ENCODE measurements at places on chromosomes 12 and 14.
A peak's percentile ranks its signal among the peaks of the same experiment; 100 is the strongest.

- DNase-seq: no peak
These were observed 9.0 kb downstream of the TMBIM6 start for GRCh38 chr12:49750027-49750995.

GRCh38 chr14:74488786-74489397, 4.2 kb downstream of the NPC2 start:
- no peak for DNase-seq

DNA sequence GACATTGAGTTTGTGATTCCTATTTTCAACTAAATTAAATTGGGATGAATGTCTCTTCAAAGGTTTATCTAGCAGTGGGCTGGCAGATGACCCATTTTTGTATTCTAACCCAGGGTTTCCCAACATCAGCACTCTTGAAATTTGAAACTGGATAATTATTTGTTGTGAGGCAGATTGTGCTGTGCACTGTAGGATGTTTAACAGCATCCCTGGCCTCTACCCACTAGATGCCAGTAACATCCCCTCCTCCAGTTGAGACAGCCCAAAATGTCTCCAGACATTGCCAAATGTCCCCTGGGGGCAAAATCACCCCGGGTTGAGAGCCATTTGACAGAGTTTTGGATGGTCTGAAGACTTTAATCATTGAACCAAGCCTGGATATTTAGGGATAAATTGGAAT, 11.1 kb downstream of the DAAM1 start:
- no peak for DNase-seq

- DNase-seq: no peak
These were observed 10.3 kb downstream of the CCDC175 start for GRCh38 chr14:59566296-59566695.

DNA sequence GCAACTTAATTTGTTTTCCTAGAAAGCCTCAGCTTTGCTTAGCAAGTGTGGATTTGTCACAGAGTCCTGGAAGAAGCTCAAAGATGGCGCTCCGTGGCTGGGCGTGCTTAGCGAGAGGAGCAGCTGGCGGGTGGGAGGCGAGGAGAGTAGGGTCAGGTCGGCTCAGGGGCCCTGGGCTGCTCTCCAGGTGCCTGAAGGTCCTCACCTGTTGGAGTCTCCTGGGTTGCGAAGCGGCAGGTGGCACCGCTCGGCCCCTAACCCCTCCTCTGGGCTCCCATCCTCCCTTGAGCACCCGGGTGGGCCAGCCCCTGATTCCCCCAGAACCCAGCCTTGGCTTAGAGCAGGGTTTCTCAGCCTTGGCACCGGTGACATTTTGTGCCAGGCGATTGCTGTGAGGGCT, 25.1 kb downstream of the LRTM2 start:
- no peak for DNase-seq

DNA sequence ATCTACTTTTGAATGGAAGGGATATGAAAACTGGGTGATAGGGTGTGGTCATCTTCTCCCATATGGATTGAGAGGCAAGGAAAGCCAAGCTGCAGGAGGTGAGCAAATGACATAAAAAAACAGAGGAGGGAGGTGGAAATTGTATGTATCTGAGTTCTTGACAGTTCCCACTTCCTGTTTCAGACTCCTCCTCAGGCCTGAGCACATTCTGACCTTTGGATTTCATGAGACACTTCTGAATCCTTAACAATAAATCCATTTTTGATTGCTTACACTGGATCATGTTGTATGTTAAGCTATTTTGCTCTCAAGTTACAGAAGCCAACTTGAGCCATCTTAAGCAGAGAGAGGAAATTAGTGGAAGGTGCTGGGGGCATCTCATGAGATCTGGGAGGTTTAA, 11.6 kb upstream of the SRSF5 start:
- DNase-seq: no peak

DNA sequence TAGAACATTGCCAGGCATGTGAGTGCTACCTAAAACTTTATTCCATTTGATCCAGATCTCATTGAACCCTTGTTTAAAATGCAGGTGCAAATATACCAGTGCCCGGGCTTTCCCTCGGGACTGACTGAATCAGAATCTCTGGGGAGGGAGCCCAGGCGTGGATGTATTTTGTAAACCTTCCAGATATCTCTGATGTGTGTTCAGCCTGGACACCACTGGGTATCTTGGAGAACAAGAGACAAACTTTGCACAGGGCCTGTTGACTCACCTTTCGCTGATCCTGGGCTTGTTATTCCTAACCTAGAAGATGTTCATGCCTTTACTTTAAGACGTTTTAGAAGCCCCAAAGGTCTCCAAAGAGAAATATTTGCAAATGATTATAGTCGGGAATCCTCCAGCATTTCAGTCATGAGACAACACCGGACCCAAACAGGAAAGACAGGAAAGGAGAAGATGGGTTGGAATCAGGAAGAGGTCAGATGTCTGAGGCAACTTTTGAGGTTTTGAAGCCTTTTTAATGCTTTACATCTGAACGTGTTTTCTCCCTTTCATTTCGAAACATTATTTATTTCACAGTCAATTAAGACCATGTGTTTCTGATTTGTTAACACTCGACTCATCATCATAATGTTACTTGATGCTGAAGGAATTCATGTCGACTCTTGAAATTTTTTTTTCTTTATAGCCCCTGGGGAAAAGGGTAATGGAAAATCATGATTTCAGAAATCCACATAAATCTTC, 118.6 kb downstream of the PLXNC1 start:
- no peak for DNase-seq

GRCh38 chr12:12724421-12725085, 7.4 kb downstream of the CDKN1B start:
- DNase-seq: no peak

DNA sequence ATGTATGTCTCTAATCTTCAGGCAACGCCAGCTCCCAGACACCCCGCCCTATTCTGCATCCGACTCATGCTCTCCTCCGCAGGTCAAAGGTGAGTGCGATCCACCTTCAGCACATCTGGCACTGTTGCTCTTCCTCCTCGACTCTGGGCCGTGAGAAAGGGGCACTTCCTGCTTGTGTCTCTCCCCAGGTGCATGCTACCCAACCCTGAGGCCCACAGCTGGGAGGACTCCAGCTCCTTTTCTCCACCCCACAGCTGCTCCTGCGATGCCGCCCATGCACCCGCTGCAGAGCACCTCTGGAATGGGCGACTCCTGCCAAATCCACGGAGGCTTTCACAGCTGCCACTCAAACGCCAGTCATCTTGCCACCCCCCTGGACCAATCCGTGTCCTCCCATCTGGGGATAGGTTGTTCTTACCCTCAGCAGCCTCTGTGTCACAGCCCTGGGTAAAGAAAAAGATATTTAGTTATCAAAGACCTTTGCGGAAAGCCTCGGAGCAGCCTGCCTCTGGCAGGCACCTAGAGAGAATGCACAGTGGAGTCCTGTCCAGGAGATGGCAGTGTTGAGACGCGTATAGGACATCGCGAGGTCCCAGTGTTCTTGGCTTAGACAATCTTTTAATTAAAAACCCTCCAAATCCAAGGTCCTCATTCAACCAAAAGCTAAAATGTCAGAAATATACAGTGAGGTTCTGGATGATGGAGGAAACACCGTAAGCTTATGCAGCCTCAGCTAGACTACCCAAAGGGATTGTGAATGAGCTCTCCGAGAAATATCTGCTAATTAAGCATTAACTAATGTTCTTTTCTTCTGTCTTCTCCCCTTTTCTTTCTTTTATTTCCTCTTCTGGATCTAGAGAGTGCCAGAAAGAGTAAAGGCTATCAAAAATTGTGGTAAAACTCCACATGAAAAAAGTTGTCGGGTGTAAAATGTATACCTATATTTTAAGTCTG, 54.3 kb downstream of the MYRFL start:
- DNase-seq: peak; percentile 44

- no peak for DNase-seq
These were observed 71.4 kb upstream of the HIF1A start for GRCh38 chr14:61623927-61624326.

- DNase-seq: no peak
These were observed 705.1 kb downstream of the MED13L start for GRCh38 chr12:115572440-115572839.

DNA sequence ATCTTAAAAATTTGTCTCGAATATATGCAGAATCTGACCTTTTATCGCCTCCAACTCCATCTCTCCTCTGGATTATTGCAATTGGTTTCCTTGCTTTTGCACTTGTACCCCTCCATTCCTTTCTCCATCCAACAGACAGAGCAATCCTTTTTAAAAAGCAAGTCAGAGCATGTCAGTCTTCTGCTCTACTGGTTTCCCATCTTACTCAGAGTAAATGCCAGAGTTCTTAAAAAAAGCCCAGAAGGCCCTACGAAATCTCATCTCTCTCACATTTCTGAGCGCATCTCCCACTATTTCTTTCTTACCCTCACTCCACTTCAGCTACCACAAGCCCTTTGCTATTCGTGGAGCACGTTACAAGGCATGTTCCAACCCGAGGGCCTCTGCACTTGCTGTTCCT, 236.9 kb upstream of the DDHD1 start:
- no peak for DNase-seq

GRCh38 chr12:50720085-50720484, 43.8 kb upstream of the ATF1 start:
- DNase-seq: no peak

GRCh38 chr12:43052441-43052840, 462.9 kb upstream of the PRICKLE1 start:
- DNase-seq: no peak

DNA sequence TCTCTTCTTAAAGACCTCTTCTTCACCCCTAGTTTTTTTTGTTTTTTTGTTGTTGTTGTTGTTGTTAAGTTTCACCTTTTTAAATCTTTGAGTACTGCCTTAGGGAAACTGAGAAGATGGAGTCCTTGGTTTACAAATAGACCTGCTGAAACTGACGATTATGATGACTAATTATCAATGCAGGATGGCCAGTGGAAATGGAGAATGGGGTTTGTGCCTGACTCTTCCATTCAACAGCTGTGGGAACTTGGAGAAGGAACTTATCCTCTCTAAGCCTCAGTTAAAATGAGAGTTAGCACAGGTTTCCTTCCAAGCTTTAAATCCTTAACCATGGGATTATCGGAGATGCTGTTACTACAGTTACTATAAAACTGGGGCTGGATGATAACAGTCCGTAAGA, 66.7 kb upstream of the PNMA1 start:
- DNase-seq: no peak

DNA sequence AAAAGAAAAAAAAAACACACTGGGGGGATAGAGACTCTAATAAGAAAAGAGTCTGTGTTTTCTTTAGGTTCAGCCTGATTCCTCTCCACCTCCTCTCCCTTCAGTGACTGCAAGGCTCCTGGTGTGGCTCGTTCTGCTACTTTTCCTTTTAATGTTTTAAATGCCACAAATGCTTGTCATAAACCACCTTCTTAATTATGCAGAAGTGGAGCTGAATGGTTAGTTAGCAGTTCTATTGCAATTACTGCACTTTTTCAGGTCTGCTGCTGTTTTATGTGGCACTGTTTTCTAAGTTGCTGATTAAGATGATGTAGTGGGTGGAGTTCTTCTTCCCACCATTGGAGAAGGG, 878.1 kb downstream of the DIO2 start:
- DNase-seq: no peak

DNA sequence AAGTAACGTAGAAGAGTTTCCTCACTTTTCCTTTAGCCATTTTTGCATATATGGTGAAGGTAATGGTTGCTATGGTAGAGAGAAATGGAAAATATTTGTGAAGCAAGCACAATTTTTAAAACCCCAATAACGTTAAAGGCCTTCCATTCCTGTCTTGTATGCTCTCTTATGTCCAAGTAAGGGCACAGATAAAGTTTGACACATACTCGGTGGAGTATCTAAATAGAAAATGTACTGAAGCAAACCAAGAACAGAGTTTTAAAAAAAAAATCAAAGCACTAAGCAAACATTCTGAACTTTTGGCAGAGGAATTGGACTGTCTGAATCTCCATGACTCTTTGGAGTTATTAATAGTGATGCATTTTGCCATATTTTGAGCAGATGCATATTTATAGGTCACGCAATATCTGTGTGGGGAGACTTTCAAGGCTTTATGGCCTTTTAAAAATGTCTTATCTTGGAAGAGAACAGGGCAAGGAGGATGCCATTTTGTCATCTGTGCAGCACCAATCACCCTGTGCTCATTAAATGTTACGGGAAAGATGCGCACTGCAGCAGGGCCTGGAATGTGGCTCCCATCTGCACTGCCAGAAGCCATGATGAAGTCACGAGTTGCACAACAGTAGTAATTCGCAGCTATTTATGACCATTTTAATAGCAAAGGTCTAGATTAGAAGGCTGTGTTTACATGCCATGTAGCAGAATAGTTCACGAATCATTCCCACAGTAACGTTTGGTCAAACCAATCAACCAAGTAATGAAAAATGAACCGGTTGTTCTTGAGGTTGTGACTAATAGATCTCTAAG, 23.3 kb upstream of the AMIGO2 start:
- no peak for DNase-seq

- no peak for DNase-seq
These were observed 12.9 kb downstream of the MDGA2 start for GRCh38 chr14:47662466-47662865.

DNA sequence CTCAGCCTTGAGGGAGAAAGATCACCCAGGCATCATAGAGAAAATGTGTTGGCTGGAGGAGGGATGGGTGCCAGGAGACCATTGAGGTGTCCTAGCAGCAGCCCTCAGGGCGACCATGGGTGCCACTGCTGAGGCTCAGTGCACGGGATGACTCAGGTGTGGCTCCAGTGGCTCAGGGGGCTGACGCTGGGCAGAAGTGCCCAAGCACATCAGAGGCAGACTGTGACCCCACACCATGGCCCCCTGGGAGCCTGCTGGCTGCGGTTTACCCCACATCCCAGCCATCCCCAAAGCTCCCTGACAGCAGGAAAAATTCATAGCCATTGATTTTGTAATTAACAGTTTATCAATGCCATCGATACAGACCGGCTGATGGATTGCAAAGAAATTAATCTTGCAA, 120.7 kb downstream of the ESRRB start:
- DNase-seq: no peak

DNA sequence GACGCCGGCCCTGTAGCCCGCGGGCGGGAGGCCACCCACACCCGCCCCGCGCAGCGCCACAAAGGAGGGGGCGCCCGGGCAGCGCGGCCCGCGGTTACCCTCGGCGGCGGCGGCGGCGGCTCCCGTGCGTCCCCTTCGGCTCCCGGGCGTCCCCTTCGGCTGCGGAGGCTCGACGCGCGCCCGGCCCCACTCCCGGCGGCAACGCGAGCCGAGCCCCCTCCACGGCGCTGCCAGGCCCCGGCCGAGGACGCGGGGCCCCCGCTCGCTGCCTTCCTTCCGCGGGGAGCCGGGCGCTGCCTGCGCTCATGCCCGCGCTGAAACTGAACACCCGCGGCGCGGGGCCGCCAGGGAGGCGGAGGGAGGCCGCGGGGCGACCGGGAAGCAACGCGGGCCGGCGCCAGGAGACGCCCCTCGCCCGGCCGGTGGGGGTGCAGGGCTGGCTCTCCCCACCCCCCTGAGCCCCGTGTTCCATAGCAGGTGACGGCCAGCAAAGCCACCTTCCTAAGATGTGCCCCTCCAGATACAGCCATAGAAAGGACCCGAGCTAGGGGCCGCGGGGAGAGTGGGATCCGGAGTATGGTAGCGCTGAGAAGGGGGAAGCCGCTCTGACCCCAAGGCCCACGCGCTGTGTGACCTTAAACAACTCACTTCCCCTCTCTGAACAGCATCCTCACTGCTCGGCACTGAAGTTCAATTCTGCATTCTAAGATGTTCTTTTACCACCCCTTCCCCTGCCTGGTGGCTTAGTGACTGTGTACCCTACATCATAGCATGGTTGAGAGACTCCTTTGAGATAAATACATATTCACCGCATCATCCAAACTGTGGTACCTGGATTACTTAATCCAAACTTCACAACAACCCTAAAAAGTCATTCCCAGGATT, 42.8 kb downstream of the KDM2B start:
- DNase-seq: peak; percentile 9

GRCh38 chr12:105507311-105508038, 177.0 kb downstream of the C12orf75 start:
- DNase-seq: no peak
